ENCODE measurements at places on chromosomes 1 and 21.

DNA sequence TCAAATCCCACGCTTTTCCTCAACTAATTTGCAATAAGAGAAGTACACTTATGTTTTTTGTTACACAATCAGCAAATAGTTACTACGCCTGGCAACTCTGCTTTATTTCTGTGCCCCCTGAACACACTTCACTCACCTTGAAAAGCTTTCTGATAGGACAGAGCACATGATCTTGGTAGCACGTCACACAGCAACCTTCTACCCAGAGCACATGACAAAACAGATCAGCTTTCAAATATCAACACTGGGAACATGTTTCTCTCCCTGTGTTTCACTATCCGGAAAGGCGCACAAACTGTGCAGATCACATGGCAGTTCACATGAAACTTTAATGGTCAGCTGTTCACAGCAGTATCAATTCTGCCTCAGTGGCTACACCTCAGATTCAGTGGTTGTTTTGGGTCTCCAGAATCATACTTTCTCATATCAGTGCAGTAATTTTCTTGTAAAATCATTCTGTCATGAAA, 2.2 kb downstream of the SLC19A2 start:
- no peak for DNase-seq

- no peak for DNase-seq
Measured at GRCh38 chr21:44706026-44706705, 5.2 kb downstream of the TSPEAR start.

DNA sequence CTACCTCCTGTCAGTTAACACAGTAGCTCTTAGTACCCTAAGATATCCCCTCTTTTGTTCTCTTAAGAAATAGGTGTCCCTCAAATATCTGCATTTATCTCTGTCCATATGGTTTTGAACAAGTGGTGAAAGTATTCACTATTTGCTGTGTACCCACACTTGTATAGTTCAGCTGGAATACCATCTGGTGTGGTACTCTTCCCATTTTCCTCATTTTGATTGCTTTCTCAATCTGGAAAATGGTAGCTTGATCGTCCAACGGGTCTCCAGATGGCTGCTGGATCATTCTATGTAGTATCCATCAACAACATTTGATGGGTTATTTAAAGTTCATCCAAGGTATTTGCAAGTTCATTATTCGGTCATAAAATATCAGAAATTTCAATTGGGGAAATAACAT, 100.3 kb upstream of the DPYD start:
- no peak for DNase-seq

- no peak for DNase-seq
Measured at GRCh38 chr1:11340233-11340632, 67.2 kb downstream of the UBIAD1 start.

DNA sequence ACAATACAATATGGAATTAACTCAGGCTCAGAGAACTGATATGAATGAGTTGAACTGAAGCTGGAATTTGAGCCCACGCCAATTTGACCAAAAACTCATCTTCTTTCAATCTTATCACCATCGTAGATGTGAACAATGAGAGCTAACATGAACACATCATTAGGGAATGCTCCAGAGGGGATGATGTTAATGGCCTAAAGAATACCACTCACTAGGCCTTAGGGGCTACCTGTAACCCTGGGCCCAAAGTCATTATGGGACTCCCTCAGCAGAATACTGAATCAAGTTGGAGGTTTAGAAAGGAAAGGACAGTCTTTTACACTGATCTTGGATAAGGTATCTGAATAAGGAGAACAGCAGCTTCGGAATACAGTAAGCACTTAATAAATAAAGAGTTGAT, 73.6 kb downstream of the C1orf94 start:
- DNase-seq, result no peak

GRCh38 chr1:12040457-12041051, 21.3 kb downstream of the MIIP start:
- DNase-seq, result peak; percentile 35

DNA sequence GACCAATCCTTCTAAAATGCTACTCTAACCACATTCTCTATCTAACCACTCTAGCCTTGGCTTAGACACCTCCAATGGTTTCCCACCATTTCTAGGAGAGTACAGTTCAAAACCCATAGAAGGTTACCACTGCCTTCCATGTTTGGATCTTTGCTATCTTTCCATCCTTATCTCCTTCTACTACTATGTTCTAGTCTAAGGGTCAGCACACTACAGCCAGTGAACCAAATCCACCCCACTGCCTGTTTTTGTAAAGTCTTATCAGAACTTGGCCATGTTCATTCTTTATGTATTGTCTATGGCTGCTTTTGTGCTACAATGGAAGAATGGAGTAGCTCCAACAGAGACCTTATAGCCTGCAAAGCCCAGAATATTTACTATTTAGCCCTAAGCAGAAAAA, 6.2 kb downstream of the MTF1 start:
- no peak for DNase-seq

DNA sequence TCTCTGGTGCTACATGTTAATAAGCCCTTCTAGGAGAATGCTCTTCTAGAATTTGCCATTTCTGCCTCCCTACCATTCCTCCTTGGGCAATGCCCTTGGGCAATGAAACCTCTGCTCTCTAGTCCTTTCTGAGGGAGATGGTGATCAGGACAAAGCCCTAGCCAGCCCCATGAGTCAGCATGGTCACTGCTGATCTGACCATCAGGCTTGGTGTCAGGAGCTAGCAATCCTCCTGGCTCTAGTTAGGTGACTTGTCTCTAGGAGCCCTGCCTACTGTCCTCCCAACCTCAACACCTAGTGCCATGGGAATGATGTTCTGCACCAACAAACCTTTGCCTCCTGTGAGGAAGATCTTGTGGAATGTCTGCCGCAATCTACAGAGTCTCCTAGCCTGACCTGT, 89.8 kb downstream of the NMNAT2 start:
- no peak for DNase-seq

GRCh38 chr1:160007577-160008200, 24.1 kb downstream of the PIGM start:
- DNase-seq, result no peak

DNA sequence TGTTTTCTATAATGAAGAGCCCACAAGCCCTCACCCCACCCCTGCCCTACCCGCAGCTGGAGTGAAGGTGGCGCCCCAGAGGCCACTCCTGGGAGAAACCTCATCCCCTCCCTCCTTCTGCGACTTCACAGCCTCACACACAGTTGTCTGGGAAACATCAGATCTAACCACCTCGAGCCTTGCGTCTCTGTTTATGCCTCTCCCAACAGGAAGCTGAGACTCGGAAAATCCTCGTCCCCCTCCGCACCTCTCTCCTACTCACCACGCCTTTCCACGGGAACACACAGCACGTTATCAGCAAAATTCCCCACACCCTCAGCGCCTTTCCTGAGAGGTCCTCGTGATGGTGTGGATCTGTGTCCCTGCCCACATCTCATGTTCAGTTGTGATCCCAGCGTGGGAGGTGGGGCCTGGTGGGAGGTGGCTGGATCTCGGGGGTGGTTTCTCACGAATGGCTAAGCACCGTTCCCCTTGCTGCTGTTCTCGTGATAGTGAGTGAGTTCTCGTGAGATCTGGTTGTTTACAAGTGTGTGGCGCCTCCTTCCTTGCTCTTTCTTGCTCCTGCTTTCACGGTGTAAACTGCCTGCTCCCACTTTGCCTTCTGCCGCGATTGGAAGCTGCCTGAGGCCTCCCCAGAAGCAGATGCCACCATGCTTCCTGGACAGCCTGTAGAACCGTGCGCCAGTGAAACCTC, 190.6 kb downstream of the KIF26B start:
- no peak for DNase-seq

DNA sequence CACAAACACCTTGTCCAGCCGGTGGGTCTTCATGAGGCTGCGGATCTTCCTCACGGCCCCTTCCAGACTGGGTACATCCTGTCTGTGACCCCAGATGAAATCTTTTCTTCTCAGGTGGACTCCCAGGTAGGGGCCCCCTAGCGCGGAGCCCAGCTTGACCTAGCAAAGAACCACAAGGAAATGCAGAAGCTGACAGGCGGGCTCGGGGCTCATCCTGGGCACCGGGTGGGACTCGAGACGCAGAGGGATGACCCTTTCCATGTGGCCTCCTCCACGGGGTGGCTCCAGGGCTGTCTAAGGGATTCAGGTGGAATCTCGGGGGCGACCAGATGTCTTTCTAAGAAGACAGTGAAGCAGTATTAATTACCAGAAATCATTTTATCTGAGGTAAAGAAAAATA, 17.8 kb downstream of the POFUT2 start:
- DNase-seq, result no peak

- DNase-seq, result no peak
Measured at GRCh38 chr1:32991386-32991785, 26.8 kb upstream of the RNF19B start.

DNA sequence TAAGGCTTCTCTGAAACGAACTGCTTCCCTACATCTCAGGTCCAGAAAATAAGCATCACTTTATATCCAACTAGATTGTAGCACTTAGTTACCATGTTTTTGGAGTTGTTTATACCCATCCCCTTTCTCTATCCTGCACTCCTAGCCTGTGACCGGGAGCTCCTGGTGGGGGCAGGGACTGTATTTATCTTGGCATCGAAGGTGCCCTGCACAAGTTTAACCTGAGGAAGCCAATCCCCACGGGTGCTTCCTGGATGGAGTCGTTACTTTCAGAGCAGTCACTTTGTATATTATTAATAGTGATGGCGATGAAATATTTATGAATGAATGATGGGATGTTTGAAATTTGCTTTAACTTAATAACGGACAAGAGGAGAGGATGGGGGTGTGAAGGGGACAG, 73.9 kb downstream of the KLHDC7A start:
- no peak for DNase-seq

DNA sequence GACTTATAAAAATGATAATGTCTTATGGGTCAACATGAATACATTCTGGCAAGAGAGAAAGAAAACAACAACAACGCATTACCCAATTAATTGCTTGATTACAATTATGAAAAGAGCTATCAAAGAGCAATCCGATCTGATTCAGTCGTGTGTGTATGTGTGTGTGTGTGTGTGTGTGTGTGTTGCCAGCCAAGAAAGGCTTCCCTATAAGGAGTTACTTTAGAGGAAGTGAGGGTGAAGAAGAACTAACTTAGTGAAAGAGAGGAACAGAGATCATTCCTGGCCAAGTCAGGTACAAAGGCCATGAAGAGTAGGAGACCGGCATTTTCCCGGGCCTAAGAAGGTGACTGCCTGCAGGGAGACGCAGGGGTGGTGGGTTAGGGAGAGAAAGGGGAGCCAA, 9.4 kb downstream of the TMEM35B start:
- DNase-seq, result no peak

- DNase-seq, result no peak
Measured at GRCh38 chr1:41409825-41410224, 48.6 kb downstream of the FOXO6 start.

DNA sequence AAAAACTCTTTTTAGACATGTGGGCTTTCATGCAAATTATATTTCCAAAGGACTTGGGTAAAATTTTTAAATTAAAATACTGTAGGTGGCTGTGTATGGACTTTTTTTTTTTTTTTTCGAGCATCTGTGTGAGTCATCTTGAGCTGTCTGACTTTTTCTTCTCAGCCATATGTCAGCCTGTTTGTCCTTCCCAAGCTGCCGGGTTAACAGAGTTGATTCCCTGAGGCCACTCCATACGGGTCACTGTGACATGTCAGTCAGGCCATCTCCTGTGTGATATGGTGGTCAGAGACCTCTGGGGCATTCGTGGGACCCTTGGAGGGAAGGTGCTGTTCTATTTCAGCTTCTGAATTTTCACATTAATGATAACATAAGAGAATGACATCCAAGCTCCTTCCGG, 148.3 kb downstream of the KCNJ6 start:
- DNase-seq, result no peak

GRCh38 chr1:1371746-1372711, 3.0 kb downstream of the AURKAIP1 start:
- DNase-seq, result peak; percentile 88

GRCh38 chr1:230359992-230360668, 66.0 kb downstream of the PGBD5 start:
- DNase-seq, result no peak

- DNase-seq, result peak; percentile 61
Measured at GRCh38 chr1:202237052-202237451, 43.5 kb downstream of the LGR6 start.

DNA sequence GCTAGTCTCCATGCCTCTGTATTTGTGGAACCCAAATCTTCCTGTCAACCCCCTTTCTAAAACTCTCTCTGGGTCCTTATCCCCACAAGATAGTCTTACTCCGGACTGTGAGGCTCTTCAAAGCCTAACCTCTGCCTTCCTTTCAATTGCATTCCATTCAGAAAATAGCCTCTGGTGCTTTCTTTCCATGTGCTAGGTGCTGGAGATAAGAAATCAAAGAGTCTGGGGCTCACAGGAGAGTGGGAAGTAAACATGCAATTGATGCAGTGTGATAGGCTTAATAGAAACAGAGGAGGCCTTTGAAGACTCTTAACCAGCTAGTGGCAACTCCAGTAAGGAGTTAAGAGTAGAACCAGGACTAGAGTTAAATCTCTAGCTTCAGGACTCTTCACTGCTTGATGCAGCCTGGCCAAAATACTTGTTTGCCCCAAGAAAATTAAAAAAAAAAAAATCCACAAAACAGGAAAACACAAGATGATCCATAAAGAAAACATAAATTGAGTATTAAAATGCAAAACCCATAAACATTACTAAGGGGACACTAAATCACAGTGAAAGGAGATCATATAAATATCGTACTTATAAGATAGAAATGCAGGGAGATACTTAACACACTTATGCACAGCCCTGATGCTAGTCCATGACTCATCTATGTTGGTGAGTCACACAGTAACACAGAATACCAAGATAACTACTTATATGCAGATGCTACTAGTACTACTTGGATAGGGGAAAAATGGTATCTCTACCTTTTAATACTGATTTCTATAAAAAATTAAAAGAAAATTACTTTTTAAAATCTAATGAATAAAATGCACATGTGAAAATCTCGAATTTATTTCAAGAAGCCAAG, 341.5 kb downstream of the KCNH1 start:
- DNase-seq, result no peak

DNA sequence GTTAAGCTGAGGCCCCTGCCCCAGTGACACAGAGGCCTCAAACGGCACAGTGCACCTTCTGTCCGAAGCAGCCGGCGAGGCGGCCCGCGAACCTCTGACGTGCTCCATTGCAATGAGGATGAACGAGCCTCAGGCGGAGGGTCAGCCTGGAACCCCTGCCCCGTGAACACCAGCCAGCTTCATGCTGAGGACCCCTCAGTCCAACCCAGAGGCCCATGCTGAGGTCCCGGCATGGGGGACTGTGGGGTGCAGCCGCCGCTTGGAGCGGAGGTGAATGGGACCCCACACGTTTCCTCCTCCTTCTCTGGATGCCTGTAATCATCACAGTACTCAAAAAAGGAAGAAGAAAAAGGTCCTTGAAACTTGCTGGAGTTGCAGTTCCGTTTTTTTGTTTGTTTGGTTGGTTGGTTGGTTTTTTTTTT, 62.1 kb downstream of the PRKCZ start:
- DNase-seq, result no peak

GRCh38 chr1:164635059-164635802, 76.2 kb downstream of the PBX1 start:
- no peak for DNase-seq

GRCh38 chr1:101299141-101299540, 62.3 kb downstream of the S1PR1 start:
- DNase-seq, result no peak

GRCh38 chr1:41239988-41240610, 2.0 kb downstream of the SCMH1 start:
- no peak for DNase-seq

GRCh38 chr1:167879508-167879907, 34.4 kb downstream of the ADCY10 start:
- no peak for DNase-seq

All from activated CD8-positive, alpha-beta T cell treated with anti-CD3 and anti-CD28 coated beads for 36 hours (primary cell).